ENCODE measurements at places on chromosomes 12 and 14.

- DNase-seq = peak; percentile 90
These were observed 30.4 kb downstream of the CCDC92 start for GRCh38 chr12:123942238-123942653.

DNA sequence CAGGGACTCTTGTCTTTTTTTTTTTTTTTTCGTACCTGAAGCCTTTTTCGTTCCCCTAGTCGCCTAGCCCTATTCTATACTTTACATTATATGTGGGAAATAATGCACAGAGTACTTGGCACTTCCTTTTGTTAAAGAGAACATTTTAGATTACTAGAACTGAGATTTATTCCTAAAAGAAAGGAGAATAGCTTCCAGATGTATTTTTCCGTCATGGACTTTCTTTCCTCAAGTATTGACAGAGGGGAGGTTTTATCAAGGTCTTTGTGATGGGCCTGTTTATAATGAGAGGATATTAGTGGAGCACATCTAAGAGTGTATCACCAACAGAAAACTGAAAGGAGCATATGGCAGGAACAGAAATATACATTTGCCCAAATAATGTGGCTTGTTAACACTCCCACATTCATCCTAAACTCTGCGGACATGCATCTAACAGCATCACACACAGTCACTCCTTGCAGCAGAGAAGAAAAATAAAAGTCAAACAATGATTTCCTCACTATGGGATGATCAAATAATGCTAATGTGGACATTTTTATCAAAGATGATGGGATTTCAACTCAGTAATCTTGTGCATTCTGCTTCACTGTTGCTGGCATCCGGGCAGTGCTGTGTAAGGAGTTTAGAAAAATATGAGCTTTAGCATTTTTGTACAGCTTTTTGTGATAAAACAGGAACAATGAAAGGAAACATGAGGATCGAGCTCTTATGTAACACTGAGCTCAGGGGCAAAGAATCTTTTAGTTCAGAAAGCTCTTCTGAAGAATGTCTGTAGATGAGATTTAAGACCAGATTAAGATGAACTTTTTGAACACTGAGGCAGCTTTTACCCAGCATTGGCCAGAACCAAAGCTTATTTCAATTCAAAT lies 183.1 kb downstream of the EGLN3 start:
- DNase-seq = peak; percentile 63

GRCh38 chr12:6020930-6021329 lies 75.9 kb upstream of the ANO2 start:
- DNase-seq = no peak

DNA sequence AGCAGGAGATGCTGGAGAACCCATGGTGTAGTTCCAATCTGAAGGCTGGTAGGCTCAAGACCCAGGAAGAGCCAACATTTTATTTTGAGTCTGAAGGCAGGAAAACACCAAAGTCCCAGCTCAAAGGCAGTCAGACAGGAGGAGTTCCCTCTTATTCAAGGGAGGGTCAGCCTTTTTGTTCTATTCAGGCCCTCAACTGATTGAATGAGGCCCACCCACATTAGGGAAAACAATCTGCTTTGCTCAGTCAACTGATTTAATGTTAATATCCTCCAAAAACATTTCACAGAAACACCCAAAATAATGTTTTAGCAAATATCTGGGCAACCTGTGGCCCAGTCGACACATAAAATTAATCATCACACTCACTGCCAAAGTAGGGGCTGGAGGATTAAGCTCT lies 130.8 kb downstream of the LMNTD1 start:
- DNase-seq = no peak

DNA sequence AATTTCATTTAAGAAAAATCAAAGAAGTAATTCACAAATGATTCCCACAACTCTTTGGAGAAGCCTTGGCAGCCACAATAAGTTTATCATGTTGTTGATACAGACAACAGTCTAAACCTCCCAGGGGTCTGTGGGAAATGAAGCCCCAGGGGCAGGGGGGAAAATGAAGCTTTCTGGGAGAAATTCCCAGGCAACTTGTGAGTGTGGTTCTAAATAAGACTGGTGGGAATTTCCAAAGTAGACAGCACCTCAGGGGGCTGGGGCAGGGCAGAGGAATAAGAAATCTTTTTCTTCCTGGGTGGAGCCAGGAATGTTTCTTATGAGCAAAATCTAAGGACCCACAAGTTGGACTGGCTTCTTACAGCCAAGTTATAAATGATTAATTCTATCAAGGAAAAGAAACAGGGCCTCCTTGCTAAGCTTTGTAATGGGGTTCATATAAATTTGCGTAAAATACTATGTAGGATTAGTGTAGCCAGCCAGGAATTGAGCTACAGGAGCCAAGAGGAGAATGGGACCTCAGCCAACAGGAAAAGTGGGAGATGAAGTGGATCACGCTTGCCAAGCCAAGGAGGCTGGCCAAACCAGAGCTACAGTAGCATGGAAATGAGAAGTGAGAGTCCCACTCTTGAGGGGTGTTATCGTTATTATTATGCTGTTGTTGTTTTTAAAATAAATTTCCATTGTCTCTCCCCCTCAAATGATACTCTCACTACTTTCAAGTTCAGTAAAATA lies 182.9 kb upstream of the FAR2 start:
- DNase-seq = peak; percentile 41

DNA sequence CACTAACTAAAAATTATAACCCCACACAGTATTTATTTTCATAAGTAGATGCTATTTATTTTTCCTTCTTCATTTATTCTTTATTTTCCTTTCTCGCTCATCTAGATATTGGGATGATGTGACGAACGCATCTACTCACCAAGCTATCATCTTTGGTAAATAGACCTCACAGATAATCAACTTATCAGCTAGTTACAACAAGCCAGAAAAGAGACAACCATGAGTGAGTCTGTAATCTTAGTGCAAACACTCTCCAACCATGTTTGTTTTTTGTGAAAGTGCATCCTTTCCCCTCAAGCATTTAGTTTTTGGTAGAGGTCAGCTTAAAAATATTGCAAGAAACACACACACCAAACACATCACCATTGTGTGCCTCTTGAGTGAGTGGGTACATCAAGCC lies 84.9 kb downstream of the SLC25A21 start:
- DNase-seq = no peak

DNA sequence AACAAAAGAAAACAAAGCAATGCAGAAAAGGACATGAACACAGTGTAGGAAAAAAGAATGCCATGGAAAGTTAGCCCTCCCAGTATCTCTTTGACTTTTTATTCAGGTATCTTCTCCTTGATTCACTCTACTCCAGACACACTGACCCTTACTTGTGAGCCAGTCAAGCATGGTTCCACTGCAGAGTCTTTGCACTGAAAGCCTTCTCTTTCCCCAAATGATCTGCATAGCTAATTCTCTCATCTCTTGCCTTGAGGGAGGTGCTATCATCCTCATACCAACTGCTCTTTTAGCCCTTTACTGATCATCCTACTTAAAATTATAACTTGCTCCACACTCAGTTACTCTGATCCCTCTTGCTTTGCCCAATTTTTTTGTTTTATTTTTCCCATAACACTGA lies 101.2 kb upstream of the SLC16A7 start:
- no peak for DNase-seq

GRCh38 chr14:79834868-79835267 lies 376.4 kb downstream of the DIO2 start:
- DNase-seq = no peak

DNA sequence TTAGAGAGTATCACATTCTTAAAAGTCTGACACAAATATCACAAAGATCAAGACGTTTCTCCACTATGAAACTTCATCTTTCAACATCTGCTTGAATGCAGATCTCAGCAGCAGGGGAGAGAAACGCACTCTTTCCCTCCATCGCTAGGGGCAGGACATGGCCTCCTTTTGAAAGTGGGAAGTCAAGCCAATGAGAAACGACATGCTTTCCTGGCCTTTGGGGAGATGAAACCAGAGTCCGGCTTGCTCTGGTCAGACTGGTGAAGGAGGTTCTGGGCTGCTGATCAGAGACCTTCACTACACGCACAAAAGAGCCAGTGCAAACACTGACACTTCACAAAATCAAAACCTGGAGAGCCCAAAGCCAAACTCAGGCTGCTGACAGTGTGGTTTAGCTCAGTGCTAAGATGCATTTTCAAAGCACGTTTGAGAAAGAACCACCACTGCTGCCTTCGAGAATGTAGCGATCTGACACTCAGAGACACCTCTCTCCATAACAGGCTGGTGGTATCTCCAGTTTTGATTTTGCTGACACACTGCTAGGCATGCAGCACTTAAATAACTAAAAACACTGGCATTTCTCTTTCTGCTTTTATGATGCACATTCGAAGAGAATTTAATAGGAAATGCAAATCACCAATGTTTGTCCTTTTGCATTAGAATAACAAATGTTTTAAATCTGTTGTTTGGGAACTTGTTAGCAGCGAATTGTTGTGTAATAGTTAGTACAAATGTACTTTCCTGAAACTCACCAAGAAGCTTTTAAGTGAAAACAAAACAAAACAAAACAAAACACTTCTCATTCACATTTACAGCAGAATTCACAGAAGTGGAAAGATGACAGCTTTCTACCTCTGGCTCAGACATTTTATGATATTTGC lies 93.9 kb upstream of the OVCH1 start:
- peak; percentile 12 for DNase-seq

GRCh38 chr12:77130193-77130592 lies 64.8 kb upstream of the E2F7 start:
- DNase-seq = peak; percentile 49

DNA sequence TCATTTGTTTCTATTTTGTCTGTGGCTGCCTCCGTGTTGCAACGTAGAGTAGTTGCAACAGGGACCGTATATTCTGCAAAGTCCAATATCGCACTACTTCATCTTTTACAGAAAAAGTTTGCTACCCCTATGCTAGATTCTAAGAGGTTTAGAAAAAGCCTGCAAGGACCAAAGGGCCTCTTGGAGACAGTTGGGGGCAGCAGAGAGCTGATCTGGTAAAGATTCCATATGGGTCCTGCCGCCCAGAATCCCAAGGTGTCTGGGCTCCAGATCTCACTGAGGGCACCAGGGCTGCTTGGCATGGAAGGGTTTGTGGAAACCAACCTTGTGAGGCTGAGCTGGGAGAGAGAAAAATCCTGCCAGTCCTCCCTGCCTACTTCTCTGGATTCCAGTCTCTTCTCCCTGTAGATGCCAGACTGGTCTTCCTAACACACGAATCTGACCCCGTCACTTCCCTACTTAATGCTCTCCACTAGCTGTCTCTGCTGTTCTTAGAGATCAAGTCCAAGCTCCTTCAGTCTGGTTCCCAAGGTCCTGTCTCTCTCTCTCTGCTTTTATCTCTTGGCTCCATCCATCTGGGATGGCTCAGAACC lies 74.6 kb downstream of the GLRX5 start:
- DNase-seq = peak; percentile 21

GRCh38 chr14:74085047-74085637 lies 386 bp downstream of the LIN52 start:
- DNase-seq = peak; percentile 36

- DNase-seq = no peak
These were observed 71.9 kb downstream of the SDR9C7 start for GRCh38 chr12:56862264-56862663.
